Activated CD4-positive, alpha-beta memory T cell treated with anti-CD3 and anti-CD28 coated beads for 36 hours (primary cell): ENCODE measurements at places on chromosomes 11 and 22.

GRCh38 chr22:46061124-46061500 lies 84.2 kb upstream of the WNT7B start:
- no peak for DNase-seq

DNA sequence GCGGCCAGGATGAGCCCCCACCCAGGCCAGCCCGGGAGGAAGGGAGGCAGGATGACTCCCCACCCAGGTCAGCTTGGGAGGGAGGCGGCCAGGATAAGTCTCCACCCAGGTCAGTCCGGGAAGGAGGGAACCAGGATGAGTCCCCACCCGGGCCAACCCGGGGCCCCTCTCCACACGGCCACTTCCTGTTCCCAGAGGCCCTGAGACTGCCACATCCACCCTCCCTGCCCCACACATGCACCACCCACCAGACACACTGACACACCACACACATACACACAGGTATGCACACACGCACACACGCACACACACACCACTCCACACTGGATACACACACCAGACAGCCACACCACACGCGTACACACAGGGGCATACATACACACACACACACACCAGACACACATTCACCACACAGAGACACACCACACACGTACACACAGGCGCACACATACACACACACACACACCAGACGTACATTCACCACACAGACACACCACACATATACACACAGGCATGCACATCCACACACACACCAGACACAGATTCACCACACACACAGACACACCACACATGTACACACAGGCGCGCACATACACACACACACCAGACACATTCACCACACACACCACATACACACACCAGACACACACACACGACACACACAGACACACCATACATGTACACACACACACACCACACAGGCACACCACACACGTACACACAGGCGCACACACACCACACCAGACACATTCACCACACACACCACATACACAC lies 84.9 kb upstream of the PRR5 start:
- DNase-seq, result no peak

DNA sequence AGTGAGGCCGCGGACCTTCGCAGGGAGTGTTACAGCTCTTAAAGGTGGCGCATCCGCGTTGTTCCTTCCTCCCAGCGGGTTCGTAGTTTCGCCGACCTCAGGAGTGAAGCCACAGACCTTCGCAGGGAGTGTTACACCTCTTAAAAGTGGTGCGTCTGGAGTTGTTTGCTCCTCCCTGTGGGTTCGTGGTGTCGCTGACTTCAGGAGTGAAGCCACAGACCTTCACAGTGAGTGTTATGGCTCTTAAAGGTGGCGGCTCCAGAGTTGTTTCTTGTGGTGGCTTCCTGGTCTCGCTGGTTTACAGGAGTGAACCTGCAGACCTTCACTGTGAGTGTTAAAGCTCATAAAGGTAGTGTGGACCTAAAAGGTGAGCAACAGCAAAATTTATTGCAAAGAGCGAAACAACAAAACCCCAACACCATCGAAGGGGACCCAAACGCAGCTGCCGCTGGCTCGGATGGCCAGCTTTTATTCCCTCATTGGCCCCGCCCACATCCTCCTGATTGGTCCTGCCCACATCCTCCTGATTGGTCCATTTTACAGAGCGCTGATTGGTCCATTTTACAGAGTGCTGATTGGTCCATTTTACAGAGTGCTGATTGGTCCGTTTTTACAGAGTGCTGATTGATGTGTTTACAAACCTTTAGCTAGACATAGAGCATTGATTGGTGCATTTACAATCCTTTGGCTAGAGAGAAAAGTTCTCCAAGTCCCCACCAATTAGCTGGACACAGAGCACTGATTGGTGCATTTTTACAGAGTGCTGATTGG lies 1.2 kb upstream of the TMEM45B start:
- peak; percentile 89 for DNase-seq

GRCh38 chr22:35380013-35380412 lies 883 bp upstream of the HMOX1 start:
- DNase-seq, result no peak

DNA sequence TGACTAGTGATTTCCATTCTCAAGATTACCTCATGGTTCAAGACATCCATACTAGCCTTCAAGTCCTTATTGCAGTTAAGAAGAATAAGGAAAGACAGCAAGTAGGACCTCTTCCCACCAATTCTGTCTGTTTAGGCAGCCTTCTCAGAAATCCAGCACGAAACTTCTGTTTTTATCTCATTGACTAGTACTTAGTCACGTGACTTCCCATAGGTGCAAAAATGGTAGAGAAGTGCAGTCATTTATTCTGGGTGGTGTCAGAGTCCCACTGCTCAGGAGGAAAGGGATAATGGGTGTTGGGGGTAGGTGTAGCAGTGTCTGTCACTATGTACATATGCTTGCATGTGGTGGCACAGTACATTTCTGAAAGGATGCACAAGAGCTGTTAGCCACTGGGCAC lies 57.7 kb upstream of the SORL1-AS1 start:
- DNase-seq, result no peak

- no peak for DNase-seq
Observed at GRCh38 chr11:116388146-116388545, 384.6 kb downstream of the BUD13 start.

- DNase-seq, result no peak
Observed at GRCh38 chr11:1529286-1529685, 42.7 kb upstream of the MOB2 start.

DNA sequence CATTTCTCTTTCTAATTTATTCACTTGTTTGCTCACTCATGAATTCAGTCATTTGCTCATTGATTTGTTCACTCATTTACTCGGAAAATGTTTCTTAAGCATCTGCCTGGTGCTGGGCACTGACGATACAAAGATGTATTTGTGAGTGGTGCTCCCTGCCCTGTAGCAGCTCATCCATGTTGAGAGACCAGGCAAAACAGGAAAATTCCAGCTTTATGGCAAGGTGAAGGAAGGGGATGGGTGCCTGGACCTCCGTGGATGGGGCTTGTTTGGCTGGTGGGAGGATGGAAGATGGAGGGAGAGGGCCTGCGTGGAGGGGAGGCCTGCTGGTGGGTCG lies 53.1 kb downstream of the TBC1D22A start:
- DNase-seq, result no peak

DNA sequence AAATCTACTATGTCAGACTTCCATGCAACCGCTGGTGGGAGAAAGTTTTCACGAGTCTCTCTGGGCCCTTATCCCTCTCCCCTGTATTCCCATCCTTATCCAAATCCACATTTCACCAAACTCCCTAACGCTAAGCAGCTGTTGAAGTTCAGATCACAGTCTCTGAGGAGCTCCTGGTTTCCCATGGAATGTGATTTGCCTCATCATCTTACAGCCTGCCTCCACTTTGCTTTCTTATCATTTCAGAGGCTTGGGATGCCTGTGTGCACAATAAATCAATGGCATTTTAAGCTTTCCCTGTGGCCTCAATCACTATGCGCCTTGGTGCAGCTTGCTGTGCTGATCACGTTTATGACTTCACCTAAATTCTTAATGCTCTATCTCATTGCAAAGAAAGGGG lies 352.4 kb upstream of the FAT3 start:
- DNase-seq, result no peak
